ENCODE measurements at places on chromosomes 1 and 21.

- no peak for DNase-seq
Measured at GRCh38 chr1:206821493-206821892, 43.9 kb upstream of the IL20 start.

DNA sequence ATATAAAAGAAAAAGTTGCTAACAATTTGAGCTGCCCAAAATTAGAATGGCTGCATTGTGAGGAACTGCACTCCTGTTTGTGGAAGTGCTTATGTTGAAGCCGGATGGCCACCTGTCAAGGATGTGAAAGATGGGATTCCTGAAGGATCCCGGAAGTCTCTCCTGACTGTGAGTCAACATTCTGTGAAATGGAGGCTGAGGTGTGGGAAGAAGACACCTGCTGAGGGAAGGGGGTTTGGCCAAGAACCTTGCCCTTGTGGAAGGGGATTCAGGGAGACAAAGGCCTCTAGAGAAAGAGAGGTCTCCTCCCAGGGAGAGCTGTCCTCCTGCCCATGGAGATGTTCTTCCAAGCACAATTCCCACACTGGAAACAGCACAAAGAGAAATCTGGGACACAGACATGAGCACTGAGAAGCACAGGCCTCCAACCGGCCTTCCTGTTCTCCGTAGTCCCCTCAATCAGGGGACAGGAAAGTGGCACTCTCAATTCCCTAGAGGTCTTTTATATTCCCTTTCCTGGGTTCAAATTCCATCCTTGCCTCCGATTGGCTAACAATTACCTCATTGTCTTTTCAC, 70.5 kb downstream of the CD2 start:
- no peak for DNase-seq

GRCh38 chr1:198829944-198830343, 191.1 kb downstream of the PTPRC start:
- DNase-seq, result no peak

DNA sequence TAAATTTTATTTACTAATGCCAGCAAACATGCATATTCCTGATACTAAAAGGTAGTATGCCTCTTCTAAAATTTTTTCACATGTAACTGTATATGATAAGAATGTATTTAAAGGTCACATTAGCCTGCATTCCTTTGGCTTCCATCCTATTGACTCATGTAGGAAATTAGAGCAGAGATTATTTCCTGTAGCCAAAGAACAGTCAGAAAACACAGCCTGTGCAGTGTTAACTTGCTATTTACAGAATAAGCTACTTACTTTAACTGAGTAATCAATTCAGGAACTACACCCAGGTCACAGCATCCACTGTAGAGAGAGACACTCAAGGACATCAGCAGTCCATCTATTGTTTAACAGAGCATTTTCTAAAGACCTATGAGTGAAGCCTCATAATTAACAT, 154.5 kb upstream of the ADGRL4 start:
- peak; percentile 72 for DNase-seq

- DNase-seq, result no peak
Measured at GRCh38 chr1:228174482-228175315, 9.1 kb downstream of the IBA57 start.

- no peak for DNase-seq
Measured at GRCh38 chr1:53986458-53986857, 31.5 kb downstream of the LDLRAD1 start.

GRCh38 chr1:171431994-171432393, 53.3 kb upstream of the PRRC2C start:
- no peak for DNase-seq

DNA sequence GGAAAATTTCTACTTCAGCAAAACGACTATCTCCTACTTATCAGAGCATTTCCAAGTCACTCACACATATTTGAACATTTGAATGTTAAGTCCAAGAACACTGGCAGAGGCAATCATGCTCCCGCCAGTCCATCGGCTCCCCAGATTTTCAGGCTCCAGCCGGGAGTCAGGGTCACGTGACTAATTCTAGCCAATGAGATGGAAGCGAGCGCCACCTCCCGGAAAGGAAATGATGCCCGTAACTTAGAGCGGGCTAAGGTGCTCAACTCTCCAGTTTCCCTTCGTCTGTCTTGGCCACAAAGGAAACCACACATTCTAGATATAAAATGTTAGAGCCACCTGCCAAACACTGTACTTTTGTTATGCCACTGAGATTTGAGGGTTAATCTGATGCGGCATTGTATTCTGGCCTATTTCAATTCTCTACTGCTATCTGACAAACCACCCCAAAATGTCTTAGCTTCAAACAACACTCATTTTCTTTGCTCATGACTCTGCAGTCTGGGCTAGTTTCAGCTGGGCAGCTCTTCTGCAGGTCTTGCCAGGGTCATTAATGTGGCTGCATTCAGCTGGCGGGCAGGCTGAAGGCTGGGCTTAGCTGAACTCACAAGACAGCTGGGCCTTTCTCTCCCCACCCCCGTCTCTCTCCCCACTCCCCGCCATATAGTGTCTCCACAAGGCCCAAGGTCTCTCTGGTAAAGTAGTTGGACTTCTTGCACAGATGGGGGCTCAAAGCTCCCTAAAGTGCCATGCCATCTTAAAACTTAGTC, 16.5 kb upstream of the LHX4 start:
- DNase-seq, result no peak

- no peak for DNase-seq
Measured at GRCh38 chr21:24278711-24279110, 1328.6 kb downstream of the MRPL39 start.

DNA sequence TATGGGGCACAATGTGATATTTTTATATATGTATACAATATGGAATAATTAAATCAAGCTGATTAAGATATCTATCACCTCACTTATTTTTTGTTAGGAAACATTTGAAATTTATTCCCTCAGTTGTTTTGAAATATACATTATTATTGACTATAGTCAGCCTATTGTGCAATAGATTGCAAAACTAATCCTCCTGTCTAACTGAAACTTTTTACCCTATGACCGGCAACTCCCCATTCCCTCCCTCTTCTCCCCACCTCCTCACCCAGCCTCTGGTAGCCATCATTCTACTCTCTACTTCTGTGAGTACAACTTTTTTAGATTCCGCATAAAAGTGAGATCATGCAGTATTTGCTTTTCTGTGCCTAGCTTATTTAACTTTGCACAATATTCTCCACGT, 117.7 kb upstream of the SGIP1 start:
- no peak for DNase-seq

GRCh38 chr1:173447224-173447623, 29.9 kb upstream of the PRDX6 start:
- DNase-seq, result no peak

Measured in HS-27A (cell line).